ENCODE measurements at places on chromosomes 12 and 14. TPM values are rescaled to one million over a fixed set of nuclear protein-coding genes. Genes with fewer than 3 reads are reported as not detected.

DNA sequence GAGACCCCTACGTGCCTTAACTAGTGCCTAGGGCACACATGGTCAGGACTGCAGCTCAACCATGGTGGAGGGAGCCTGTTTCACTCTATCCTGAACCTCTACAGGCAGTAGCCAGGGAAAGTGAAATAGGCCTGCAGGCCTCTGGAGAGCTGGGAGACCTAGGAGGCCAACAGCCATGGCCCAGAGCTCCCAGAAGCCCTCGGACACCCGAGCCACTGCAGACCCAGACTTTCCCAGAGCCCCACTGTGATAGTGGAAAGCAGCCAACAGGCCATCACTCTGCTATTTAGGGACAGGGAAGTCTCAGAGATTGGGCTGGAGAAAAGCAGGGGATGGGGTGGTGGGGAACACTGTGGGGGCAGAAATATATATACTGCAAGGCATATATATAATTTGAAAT lies 56.5 kb upstream of the ZFP36L1 start:
- DNase-seq, result no peak

GRCh38 chr12:82517027-82517426 lies 158.7 kb downstream of the METTL25 start:
- peak; percentile 20 for DNase-seq

The RNU4-1 gene
- 6,066 TPM for total RNA-seq

- DNase-seq, result no peak
Observed at GRCh38 chr14:23355871-23356435, 3.3 kb upstream of the SLC22A17 start.

The PITPNM2 gene
- total RNA-seq, result 14.3 TPM

- DNase-seq, result peak; percentile 40
Observed at GRCh38 chr12:65300679-65301349, 22.3 kb downstream of the MSRB3 start.

GRCh38 chr12:73599268-73599667 lies 938.4 kb upstream of the ATXN7L3B start:
- DNase-seq, result no peak

GRCh38 chr12:120784804-120785203 lies 59.2 kb downstream of the ACADS start:
- DNase-seq, result no peak

DNA sequence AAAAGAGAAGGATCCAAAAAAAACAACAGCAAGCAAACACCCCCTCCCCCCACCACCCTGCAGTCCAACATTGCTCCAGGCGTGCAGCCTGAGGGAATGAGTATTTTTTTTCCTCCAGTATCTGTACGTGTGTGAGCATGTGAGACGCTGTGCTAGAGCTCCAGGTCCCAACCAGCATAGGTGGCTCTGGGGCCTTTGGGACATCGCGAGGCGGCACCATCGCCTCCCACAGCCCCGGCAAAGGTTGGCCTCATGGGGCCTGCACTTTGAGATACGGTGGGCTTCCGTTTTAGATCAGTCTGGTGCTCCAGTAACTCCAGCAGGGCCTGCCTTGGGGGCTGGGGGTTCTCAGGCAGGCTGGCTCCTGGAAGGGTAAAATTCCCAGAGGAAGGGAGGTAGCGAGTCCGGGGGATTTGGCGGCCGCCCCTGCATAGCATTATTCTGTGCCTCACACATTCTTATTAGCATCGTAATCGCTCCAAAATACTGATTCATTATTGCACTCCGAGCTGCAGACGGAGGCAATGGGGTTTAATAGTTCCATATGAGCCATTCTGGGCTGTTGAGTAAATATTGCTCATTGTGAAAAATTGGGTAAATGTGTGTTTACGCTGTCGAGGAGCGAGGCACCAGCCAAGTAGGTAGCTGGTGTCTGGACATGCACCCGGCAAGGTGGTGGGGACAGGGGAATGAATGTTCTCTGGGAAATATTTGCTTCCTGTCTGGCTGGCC lies 143.1 kb upstream of the MYL2 start:
- DNase-seq, result no peak

GRCh38 chr14:98798099-98798498 lies 473.9 kb downstream of the BCL11B start:
- no peak for DNase-seq

The NFATC4 gene
- 42.4 TPM for total RNA-seq

The AHSA1 gene
- total RNA-seq, result 74.7 TPM

The EML1 gene
- 10.0 TPM for total RNA-seq

DNA sequence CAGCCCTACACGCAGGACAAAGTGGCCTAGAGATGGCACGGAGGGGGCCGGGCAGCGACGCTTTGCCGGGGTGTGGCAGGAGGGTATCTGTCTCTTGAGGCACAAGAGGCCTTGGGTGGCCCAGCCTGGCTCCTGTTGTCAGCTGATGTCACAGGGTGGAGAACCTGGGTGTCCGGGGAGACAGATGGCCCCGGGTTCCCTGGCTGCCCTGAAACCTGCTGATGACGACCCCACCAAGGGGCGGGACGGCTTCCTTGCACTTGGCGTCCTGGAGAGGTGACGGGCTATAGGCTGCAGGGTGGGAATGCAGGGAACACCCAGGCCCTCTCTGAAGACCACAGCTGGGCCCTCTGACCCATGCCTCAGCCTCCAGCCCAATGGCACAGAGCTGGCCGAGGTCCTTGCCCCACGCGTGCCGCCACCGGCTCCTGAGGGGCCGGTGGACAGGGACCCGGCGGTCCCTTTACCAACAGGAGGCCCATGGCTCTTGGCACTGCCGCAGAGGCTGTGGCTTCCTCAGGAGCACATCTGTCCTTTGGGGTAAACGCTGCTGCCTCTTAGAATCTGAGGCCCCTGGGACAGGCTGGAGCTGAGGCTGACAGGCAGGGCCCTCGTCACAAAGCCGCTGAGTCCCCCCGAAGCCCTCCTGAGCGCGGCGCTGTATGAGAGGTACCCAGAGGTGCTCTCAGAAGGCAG lies 16.4 kb downstream of the TRMT61A start:
- DNase-seq, result no peak

- no peak for DNase-seq
Observed at GRCh38 chr12:2035431-2036055, 17.2 kb upstream of the CACNA1C start.

- DNase-seq, result no peak
Observed at GRCh38 chr14:99093532-99094517, 178.2 kb downstream of the BCL11B start.

DNA sequence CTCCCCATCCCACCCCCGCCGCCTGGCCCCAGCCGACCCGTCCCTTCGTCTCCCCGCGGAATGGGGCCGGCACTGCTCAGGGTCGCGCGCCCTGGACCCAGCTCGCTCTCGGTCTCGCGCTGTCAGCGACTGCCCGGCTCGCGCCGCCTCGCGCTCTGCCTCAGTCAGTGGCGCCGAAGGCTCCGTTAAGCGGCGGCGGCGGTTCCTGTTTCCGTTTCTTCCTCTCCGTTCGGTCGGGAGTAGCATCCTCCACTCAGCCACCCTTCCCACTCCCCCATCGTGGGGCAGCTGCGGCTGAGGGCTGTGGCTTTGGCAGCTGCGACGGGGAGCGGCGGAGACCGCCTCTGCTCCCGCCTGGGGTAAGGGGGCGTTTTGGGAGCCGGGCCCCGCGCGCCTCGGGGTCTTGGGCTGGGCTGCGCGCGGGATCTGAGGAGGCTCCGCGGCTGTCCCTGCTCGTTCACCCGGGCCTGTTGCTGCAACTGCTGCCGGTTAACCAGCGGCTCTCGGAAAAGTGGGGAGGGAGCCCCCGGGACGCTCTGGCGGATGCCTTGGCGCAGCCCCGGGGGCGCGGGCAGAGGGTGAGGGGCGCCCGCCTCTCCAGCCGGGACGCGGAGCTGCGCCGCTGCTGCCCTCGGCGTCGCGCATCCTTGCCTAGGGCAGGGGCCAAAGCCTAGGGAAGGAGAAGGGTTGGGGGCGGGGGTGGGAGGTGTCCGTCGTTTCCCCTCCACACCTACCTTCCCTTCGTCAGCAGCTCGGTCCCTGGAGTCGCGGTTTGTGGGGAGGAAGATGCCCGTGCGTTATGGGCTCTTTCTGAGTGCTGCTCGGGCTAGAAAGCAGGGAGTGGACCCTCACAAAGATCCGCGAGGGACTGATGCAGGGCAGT lies 567 bp downstream of the FUT8 start:
- DNase-seq, result no peak

DNA sequence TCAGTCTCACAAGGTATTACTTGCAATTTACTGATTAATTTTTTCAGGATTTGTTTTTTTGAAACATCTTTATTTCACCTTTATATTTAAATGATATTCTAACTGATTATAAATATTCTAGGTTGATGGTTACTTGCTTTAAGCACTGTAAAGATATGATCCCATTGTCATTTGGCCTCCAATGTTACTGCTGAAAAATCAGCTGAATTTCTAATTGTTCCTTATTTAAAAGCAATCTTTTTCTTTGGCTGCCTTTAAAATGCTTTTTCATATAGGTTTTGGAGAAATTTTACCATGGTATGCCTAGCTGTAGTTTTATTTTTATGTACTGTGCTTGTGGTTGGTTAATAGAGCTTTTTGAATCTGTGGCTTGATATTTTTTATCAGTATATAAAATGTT lies 275.6 kb upstream of the PPFIA2 start:
- DNase-seq, result no peak

DNA sequence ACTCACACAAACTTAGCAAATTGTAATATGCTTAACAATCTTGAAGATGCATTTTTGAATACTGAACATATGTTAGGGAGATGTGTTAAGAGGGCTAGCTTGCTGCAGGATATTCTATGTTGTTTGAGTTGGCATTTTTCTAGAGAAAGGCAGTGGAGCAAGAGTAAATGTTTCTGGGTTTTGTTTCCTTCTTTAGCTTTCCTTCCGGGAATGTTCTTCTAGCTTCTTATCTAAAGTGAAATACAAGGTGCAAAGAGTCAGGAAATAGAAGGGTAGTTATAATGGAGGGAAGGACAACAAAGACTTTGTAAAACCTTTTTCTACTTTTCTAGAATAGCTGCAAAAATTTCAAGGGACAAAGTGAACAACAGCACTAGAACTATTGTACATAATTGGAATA lies 77.6 kb upstream of the KCNH3 start:
- no peak for DNase-seq

The GPRC5A gene
- total RNA-seq, result 3.4 TPM

GRCh38 chr12:31105668-31106067 lies 32.0 kb downstream of the DDX11 start:
- DNase-seq, result no peak

GRCh38 chr12:88267630-88268029 lies 125.5 kb downstream of the TMTC3 start:
- DNase-seq, result no peak

The EML5 gene
- total RNA-seq, result 0.13 TPM

DNA sequence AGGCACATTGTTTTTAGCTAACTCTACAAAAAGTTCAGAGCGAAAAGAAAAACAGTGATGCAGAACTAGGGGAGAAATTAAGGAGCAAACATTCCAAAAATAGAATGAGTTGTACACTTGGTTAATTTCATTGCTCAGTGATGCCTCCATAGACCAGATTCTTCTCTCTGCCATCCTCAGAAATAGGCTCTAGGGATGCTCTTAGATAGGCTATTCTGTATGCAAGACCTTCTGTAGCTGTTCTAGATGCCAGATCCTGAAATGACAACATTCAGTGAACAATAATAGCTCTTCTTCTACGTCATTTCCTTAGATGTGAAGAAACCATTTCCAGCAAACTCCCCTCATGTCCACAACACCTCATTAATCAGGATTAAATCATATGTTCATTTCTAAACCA lies 466.3 kb downstream of the DIO2 start:
- no peak for DNase-seq

The DTX1 gene
- 62.8 TPM for total RNA-seq

DNA sequence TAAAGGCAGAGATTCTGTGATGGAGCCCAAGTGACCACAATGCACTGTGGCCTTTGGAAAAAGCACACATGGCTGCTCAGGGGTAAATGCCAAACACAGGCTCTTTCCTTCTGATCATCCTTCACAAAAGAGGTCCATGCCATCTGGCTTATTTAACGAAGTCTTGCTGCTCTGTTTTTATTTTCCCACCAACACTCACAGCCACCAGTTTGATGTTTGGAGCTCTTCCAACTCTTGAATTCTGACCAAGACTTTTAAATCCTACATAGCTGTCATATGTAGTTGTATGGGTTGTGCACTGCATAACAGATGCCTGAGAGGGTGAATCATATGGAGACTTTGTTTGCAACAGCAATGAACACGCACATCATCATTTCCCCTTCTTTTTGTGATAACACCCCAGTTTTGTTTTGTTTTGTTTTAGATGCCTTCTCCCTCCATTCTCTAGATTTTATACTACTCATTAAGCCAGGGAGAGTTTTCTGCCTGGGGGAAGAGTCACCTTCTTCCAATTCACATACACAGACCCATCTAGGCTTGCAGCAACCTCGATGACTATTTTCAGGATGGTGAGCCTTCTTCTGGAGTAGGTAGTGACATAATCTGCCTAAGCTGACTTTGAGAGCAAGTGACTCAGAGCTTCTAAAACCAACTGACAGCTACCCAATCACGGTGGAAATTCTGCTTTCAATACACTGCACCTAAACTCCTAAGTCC lies 145.2 kb upstream of the WSCD2 start:
- DNase-seq, result no peak

The SEL1L gene
- total RNA-seq, result 71.9 TPM

- peak; percentile 68 for DNase-seq
Observed at GRCh38 chr14:105474483-105475268, at the start of gene CRIP2. Gene CRIP2, plus strand, starts transcription at chr14:105474821. Its CDS starts 42 bp downstream, at chr14:105474863.

The CARMIL3 gene
- total RNA-seq, result 1.4 TPM

- DNase-seq, result no peak
Observed at GRCh38 chr14:99138999-99139865, 132.8 kb downstream of the BCL11B start.

GRCh38 chr12:90979951-90980350 lies 24.8 kb downstream of the EPYC start:
- DNase-seq, result no peak

GRCh38 chr12:25404955-25405354 lies 148.1 kb downstream of the LMNTD1 start:
- no peak for DNase-seq

Measured in endothelial cell (in vitro differentiated cells).